ENCODE measurements at places on chromosomes 3 and 15.

DNA sequence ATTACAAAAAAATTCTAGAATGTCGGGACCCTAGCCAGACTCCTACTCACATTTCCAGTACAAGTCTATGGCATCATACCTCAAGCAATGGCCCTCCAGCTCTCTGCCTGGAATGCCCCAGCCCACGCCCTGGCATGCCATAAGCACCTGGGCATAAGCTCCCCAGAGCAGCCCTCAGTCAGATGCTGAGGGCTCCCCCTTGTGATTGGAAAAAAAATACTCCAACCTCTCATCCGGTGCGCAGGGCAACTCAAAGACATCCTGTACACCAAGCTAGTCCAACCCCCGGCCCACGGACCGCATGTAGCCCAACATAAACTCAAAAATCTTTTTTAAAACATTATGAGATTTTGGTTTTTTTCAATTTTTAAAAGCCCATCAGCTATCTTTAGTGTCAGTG, 115.4 kb downstream of the NEK10 start:
- DNase-seq = peak; percentile 1

GRCh38 chr3:123283074-123283473, 81.3 kb downstream of the SEC22A start:
- no peak for DNase-seq

- DNase-seq = no peak
Observed at GRCh38 chr15:32908135-32908801, 190.5 kb downstream of the GREM1 start.

- DNase-seq = no peak
Observed at GRCh38 chr3:60142009-60142408, 1092.2 kb upstream of the CFAP20DC start.

DNA sequence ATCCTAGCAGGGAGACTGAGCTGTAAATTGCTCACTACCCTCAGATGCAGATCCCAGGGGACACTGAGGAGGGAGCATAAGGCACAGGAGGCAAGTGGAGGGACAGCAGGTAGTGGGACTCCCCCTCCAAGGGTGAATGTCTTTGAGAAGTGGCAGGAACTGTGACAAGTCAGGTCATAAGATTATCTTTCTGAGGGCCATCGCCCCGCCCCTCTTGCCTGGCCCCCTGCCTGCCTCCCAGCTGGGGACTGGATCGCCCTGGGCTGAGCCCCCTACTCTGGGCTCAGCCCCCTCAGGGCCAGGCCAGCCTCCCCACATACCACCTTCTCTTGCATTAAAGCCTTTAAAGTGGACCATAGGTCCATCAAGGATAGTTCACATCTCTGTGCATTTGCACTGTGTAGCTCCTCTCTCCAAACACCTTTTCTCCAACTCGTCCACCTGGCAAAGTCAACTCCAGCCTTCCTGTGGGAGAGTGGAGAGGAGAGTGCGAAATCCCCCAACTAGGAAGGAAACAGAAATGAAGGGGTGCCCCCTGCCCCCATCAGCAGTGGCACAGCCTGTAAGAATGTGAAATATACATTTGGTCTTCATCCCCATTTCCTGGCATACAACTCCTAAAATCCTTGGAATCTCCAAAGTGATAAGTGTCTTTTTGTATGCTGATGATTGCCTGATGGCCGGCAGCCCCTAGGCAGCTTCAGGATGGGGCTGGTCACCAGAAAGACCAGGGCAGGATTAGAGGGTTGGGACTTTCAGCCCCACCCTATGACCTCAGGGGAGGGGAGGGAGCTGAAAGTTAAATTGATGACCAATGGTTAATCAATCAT, 14.7 kb downstream of the PIF1 start:
- no peak for DNase-seq

DNA sequence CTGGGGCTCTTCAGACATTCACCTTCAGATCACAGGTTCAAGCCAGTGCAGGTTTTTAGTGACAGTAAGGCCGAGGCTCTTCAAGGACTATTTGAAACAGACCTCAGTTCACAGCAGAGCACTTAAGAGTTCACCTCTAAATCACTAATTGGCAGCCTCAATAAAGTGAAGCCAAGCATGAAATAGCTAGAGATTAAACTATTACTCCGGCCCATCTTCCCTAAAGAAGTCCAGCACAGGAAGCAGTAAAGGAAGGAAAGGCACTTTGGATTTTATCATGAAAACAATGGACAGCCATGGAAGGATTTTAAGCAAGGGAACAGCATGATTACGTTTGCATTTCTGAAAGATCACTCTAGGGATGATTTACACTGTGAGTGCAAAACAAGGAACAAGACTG, 27.6 kb upstream of the ARL6 start:
- DNase-seq = no peak

- DNase-seq = no peak
Observed at GRCh38 chr3:95235916-95236315, 1173.1 kb downstream of the NSUN3 start.

- DNase-seq = no peak
Observed at GRCh38 chr3:76754247-76754646, 285.7 kb upstream of the ROBO2 start.

DNA sequence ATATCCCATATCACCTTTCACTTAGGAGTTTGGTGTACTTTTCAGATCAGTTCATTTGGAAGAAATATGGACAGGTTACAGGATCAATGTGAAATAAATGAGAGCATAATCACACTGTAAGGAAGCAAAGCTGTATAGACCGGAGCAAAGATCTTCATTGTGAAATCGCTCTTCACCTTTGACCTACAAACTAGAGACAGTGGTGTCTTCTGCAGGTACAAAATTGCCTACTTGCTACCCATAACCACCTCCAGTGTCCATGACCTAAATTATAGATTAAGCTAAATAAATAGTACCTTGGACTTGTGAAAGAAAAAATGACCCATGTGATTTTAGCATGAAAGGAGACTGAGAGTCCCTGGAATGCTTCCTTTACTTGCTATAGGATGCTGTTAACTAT, 379.5 kb upstream of the SUCLG2 start:
- DNase-seq = no peak

- DNase-seq = no peak
Observed at GRCh38 chr15:62992302-62992701, 50.2 kb upstream of the TPM1 start.

GRCh38 chr3:125017406-125017805, 38.4 kb downstream of the HEG1 start:
- no peak for DNase-seq

DNA sequence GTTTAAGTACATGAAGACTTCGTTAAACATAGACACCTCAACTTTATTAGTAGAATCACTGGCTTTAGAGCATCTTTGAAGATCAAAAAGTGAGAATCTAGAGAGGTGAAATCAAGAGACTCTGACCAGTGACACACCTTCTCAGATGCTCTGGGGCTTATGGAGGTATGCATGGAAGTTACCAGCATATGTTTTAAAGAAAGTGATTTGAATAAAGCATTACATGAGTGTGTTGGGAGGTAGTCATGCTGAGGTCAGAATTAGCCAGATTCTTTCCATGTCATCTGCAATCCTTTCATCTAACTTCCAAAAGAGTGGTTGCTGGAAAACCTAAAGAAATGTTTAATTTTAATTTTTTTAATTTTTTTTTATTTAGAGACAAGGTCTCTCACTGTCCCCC, 658.0 kb upstream of the GOLIM4 start:
- no peak for DNase-seq

DNA sequence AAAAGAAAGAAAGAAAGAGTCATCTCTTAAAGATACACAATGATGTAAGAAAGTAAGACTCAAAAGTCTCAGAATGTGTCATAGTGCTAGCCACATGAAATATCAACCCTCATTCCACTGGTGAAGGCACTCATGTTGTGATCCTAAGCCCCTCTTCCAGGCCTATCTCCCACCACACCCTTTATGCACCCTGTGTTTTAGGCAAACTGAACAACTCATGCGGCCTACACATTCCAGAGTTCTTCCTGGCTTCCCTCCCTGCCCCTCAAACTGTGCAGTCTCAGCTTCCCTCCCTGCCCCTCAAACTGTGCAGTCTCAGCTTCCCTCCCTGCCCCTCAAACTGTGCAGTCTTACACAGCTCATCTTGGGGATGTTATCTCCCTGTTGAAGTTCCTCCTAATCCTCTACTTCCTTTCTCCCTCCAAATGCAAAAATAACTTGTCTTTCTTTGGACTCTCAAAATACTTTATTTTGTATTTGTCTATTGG, 69.0 kb upstream of the FNDC3B start:
- no peak for DNase-seq

- no peak for DNase-seq
Observed at GRCh38 chr3:155271343-155271613, 22.2 kb downstream of the STRIT1 start.

GRCh38 chr3:174620138-174620537, 239.0 kb upstream of the NAALADL2 start:
- no peak for DNase-seq
